ENCODE measurements at places on chromosomes 16 and 17.
A peak's percentile ranks its signal among the peaks of the same experiment; 100 is the strongest.

GRCh38 chr16:29900102-29900887 lies at the start of gene ASPHD1:
Gene ASPHD1, plus strand, starts transcription at chr16:29900488. Its CDS starts 484 bp downstream, at chr16:29900972.
- DNase-seq, result peak; percentile 79

DNA sequence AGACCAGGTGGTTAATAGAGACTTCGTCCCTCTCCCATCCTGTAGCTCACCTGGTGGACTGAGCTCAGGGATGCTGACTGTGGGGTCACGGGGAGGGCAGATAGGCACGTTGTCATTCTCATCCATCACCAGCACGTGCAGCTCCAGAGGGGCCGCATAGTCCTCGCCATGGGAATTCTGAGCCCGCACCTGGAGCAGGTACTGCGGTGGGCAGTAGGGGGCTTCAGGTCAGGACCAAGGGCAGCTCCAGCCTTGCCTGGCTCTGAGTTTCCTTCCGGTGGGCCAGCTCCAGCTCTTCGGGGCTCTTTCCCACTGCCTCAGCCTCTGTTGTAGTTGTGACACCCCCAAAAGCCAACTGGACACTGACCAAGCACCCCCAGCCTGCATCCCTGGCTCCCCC lies 5.6 kb downstream of the CDH16 start:
- no peak for DNase-seq

- DNase-seq, result no peak
Measured at GRCh38 chr17:27546624-27547300, 84.2 kb upstream of the LGALS9 start.

DNA sequence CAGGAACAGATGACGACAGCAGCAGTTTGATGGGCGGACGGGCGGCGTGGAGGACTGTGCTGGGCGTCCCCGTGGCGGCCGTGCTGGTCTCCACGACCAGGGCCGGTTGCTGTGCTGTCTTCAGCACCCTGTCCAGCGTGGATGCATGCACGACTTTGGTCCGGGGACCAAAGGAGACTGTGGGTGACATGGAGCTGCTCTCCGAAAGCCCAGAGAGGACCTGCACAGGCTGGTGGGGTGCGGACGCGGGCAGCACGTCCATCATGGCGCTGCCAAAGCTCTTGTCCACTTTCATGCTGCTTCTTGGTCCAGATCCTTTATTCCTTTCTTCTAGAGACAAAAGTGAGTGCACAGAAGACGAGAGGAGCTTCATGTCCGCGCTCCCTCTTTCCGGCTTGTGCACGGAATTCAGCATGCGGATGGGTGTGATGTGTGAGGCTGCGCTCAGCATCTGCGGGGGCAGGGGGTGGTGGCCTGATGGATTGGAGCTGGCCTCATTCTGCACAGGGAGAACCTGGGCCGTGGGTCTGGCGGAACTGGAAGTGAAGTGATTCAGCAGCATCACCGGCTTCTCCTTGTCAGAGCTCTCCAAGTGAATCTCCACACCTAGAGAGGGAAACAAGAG lies 20.3 kb downstream of the MAP1LC3B start:
- no peak for DNase-seq

- no peak for DNase-seq
Measured at GRCh38 chr16:35187665-35188225, 1728.3 kb downstream of the TP53TG3F start.

GRCh38 chr16:58563775-58564174 lies 48.5 kb downstream of the SETD6 start:
- DNase-seq, result no peak

DNA sequence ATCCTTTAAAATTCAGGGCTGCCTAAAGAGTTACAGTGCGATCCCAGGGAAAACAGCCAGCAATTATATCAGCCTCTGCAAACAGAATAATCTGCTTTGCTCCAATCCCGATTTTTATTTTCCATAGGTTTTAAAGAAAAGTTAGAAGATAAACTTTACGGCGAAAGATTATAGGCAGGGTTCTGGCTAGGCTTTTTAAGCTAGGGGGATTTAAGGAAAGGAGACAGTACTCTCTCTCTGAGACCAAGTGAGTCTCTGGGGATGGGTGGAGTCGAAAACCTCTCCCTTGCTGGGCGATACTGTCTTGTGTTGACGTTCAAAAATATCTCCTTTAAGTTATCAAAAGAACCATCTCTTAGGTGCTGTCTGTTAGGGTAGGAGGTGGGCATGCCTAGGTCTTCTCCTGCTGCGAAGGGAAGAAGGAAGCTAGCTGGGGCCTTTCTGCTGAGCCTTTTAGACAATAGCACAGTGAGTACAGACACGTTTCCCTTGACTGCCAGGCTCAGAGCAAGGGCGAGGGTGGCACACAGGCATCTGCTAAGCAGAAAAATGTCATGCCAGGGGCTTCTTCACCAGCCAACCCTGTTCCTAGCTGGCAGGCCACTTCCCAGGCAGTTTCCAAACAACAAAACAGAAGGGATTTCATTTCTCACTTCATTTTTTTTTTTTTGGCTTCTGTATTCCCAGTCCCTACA lies 167.9 kb upstream of the MAF start:
- no peak for DNase-seq

GRCh38 chr17:42055027-42055426 lies 4.6 kb upstream of the C17orf113 start:
- no peak for DNase-seq

- DNase-seq, result no peak
Measured at GRCh38 chr17:33076979-33077378, 85.3 kb downstream of the SPACA3 start.
